ENCODE measurements at places on chromosomes 13 and 19. TPM values are rescaled to one million over a fixed set of nuclear protein-coding genes. Genes with fewer than 3 reads are reported as not detected.

The CGB3 gene
- total RNA-seq = not detected

The PSG4 gene
- 0.71 TPM for total RNA-seq

The TSKS gene
- total RNA-seq = not detected

The NPAS1 gene
- 5.8 TPM for total RNA-seq

The PLK5 gene
- total RNA-seq = not detected

The SIGLEC12 gene
- not detected for total RNA-seq

The CEACAM3 gene
- total RNA-seq = not detected

The EEF1AKMT1 gene
- total RNA-seq = 4.7 TPM

The S1PR5 gene
- 1.1 TPM for total RNA-seq

The FBXO17 gene
- 78.7 TPM for total RNA-seq

The THSD8 gene
- 5.7 TPM for total RNA-seq

The RFPL4A gene
- total RNA-seq = 0.77 TPM

The SHISA7 gene
- total RNA-seq = 0.02 TPM

The PNMA8A gene
- total RNA-seq = 9.1 TPM

The PTGIR gene
- total RNA-seq = not detected

The PALM gene
- 15.6 TPM for total RNA-seq

The FFAR1 gene
- total RNA-seq = not detected

The TUBB4A gene
- 8.1 TPM for total RNA-seq

The LRRC63 gene
- not detected for total RNA-seq

The ATP8B3 gene
- total RNA-seq = 3.6 TPM

The ZNF443 gene
- total RNA-seq = 1.1 TPM

The C19orf85 gene
- not detected for total RNA-seq

The ADAMTS10 gene
- 13.3 TPM for total RNA-seq

The MYO1F gene
- 0.39 TPM for total RNA-seq

The SYT5 gene
- total RNA-seq = 1.4 TPM

The CRB3 gene
- 3.5 TPM for total RNA-seq

The COL5A3 gene
- 3.8 TPM for total RNA-seq

The FAAP24 gene
- 12.6 TPM for total RNA-seq

The FFAR3 gene
- total RNA-seq = not detected

The CLC gene
- total RNA-seq = not detected

The KIR3DL2 gene
- total RNA-seq = not detected

The LILRA2 gene
- total RNA-seq = not detected

The ZNF100 gene
- total RNA-seq = not detected

The IGFL3 gene
- not detected for total RNA-seq

The STOML3 gene
- not detected for total RNA-seq

The ZNF546 gene
- 2.4 TPM for total RNA-seq

The UBE2L5 gene
- not detected for total RNA-seq

The CASP14 gene
- not detected for total RNA-seq

The CEACAM21 gene
- 0.15 TPM for total RNA-seq
